Stimulated activated CD4-positive, alpha-beta T cell treated with anti-CD3 and anti-CD28 coated beads, Interleukin-12 subunit alpha, Interleukin-12 subunit beta, amount 100 ng/mL, for 48 hours (primary cell): ENCODE measurements at places on chromosomes 7 and 10.

DNA sequence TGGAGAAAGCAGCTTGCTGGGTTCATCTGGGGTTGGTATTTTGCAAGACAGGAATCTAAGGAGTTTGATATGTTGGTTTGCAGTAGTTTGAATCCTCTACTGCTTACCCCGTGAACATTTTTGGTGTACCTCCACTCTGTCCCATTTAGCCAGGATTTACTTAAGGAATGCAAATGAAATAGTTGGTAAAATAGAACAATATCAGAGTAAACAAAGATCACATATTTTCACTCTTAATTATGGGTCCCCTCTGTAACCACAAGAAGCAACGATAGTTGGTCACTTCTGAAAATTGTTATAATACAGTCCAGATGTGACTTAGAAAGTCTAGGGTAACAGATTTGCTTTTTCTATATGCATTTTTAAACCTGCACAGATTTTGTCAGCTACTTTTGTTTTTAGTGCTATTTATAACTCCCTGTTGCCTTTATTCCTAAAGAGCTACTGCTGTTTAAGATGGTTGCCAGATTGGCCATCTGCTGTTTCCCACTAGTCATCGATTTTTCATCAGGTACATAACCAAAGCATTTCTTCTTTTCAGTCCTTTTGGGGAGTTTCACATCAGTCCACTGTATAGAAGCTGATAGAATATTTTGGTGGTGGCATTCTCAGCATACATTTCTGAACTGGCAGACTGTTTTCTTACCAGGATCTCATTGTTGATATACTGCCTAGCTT, 37.6 kb downstream of the MAPK8 start:
- DNase-seq = no peak

GRCh38 chr10:80518143-80518806, 19.4 kb upstream of the SH2D4B start:
- no peak for DNase-seq

GRCh38 chr10:100528921-100529474, 673 bp downstream of the NDUFB8 start:
- DNase-seq = no peak

DNA sequence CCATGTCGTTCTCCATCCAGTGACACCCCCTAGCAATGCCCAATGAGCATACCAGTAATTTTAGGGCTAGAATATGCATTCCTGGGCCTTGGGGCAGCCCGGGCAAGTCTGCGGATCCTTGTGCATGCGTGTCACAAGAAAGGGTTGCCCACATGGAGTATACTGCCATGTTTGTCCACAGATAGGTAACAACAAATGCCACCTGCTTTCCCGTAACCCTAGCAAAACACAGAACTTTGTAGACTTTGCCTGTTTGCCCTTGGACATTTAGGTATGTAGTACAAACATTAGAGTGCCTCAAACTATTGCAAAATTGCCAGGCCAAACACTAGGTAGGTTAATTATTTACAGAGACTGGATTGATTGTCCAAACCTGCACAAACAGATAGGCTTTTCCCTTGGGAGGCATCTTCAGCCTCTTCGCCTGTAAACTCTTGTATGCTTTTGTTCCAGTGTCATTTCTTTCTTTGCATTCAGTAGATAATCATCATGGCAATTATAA, 117.0 kb downstream of the ADCY1 start:
- DNase-seq = no peak

- DNase-seq = no peak
Observed at GRCh38 chr7:7553386-7553785, 13.3 kb upstream of the MIOS start.
